ENCODE measurements at places on chromosomes 11 and 22. TPM values are rescaled to one million over a fixed set of nuclear protein-coding genes. Genes with fewer than 3 reads are reported as not detected.
A peak's percentile ranks its signal among the peaks of the same experiment; 100 is the strongest.

ZNF280B gene
- total RNA-seq: 3.1 TPM

GRCh38 chr11:27248576-27249509 lies 114.2 kb downstream of the CCDC34 start:
- DNase-seq: peak; percentile 68

DNA sequence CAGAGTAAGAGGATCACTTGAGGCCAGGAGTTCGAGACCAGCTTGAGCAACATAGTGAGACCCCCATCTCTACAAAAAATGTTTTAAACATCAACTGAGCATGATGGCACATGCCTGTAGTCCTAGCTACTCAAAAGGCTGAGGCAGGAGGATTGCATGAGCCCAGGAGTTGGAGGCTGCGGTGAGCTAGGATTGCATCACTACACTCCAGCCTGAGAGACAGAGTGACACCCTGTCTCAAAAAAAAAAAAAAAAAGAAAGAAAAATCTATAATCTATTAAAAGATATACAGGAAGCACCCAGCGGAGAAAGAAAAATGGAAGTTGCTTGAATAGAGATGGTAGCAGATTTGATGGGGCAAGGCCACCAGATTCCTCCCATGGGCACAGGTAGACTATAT lies 61.8 kb downstream of the FAM83F start:
- DNase-seq: no peak

ARHGAP8 gene
- total RNA-seq: 1.1 TPM

TRIM29 gene
- total RNA-seq: 0.40 TPM

CASP5 gene
- 0.09 TPM for total RNA-seq

C11orf87 gene
- total RNA-seq: 0.09 TPM

GRCh38 chr22:17751596-17751995 lies 22.7 kb downstream of the BID start:
- no peak for DNase-seq

- no peak for DNase-seq
These were observed 21.4 kb upstream of the ACRV1 start for GRCh38 chr11:125701858-125702621.

DNA sequence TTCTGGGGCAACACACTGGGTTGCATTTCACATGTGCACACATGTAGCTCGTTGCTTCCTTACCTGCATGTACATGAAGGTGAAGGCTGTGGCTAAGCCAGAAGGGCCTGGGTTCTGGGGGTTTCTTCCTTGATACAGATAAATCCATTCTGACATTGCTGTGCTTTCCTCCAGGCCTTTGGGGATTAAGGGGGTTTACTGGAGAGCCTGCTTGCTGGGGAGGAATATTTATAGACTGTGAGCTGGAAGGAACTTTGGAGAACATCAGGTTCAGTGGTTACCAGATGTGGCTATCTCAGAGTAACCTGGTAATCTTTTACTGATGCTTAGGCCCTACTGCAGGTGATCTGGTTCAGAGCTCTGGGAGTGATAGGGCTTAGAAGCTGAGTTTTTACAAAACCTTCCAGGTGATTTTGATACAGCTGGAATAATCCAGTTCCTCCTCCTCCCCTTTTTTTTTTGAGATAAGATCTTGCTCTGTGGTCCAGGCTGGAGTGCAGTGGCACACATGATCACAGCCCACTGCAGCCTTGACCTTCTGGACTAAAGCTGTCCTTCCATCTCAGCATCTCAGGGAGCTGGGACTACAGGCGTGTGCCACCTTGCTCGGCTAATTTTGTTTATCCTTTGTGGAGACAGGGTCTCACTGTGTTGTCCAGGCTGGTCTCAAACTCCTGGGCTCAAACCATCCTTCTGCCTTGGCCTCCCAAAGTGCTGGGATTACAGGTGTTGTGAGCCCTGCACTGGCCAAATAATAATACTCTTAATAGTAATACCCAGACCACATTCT lies 19.9 kb downstream of the ACO2 start:
- DNase-seq: no peak

MAP6 gene
- 6.1 TPM for total RNA-seq

DNA sequence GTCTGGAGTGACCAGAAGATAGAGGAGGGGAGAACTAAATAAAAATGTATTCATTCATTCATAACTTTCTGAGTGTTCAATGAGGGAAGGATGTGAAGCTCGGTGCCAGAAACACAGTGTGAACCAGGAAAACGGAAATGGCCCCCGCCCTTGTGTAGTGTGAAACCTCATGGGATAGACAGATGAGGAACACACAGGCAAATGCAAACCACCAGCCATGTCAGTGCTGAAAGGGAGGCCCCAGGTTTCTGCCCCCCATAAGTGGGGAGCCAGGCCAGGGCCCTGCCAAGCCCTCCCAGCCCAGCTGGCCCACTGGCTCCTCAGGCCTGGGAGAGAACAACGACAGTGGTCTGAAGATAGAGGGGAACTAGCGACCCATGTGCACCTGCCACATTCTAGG lies 30.5 kb downstream of the LARGE1 start:
- DNase-seq: peak; percentile 23

DNA sequence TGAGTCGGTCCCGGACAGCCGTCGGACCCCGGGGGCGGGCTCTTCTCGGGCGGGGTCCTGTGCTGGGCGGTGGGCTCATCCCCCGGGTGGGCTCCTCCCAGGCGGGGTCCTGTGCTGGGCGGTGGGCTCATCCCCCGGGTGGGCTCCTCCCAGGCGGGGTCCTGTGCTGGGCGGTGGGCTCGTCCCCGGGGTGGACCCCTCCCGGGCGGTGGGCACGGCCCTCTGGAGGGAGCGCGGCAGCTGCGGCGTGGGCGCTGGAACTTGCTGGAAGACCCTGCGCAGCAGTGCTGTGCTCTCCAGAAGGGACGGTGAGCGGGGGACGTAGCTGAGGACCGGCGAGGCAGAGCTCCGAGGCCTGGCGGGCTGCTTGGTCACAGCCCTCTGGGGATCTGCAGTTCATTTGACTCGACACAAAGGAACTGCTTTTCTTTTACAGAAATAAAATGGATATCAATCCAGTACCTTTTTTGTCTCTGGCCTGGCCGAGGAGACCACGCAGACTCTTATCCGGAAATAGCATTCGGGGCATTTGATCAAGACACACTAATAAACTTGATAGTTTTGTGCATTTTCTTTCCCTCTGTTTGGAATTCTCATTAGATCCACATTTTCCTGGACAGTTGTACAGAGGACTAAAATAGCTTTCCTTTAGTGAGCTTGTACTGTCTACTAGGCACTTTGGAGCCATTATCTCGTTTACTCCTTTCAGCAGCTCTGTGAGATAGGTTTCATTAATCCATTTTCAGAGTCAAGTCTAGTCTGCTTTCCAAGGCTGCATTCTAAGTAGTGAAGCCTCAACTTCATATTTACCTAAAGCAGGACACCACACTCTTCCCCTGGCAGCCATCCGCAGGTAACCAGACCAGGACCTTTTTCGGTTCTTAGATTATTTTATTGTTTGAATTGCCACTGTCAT lies 812 bp downstream of the JAM3 start:
- peak; percentile 83 for DNase-seq

DNA sequence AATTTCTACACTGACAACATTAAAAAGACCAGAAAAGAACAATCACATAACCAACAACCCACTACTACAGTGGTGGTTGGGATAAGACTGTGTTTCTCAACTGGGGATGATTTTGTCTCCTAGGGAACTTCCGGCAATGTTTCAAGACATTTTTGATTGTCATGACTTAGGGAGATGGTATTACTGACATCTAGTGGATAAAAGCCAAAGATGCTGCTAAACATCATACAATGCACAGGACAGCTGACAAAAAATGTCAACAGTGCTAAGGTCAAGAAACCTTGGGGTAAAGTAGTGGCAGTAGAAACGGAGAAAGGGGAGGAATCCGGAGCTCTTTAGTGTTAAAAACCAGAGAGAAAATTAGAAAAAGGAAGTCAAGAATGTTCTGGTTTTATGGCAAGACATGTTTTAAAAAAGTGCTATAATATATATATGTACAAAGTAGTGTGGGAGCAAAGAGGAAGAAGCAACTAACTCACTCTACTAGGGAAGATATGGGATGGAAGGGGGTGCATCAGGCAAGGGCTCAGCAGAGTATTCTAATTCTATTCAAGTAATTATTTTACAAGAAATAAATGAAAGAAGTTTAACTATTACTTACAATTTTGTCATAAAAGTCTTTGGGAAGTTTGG lies 37.2 kb downstream of the CKAP5 start:
- DNase-seq: peak; percentile 22

GAL gene
- total RNA-seq: 0.40 TPM

- DNase-seq: peak; percentile 4
These were observed 1206.3 kb upstream of the CNTN5 start for GRCh38 chr11:97814325-97814959.

- DNase-seq: no peak
These were observed 4.2 kb downstream of the CCND1 start for GRCh38 chr11:69644962-69645675.

TRIM51 gene
- not detected for total RNA-seq

- no peak for DNase-seq
These were observed 31.9 kb downstream of the KCNQ1OT1 start for GRCh38 chr11:2667940-2668339.

DNA sequence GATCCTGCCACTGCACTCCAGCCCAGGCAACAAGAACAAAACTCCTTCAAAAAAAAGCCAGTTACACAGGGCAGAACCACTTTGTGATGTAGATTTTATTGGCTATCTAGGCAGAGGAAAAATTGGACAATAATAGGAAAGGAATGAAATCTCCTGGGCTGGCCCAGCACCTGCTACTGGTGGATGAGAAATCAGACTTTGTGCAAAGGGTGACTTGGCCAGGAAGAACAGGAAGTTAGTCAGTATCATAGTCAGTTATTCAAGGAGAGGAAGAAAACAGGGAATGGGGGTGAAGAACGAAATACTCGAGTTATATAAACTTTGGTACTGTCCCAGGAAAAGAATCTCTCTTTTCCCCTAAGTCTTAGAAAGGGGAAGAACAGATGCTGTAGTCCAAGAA lies 11.0 kb upstream of the SPTBN2 start:
- no peak for DNase-seq

- DNase-seq: no peak
These were observed 11.9 kb upstream of the ARHGAP42 start for GRCh38 chr11:100675115-100675650.

- peak; percentile 22 for DNase-seq
These were observed 2.6 kb downstream of the NELL1 start for GRCh38 chr11:20671856-20672546.

- DNase-seq: no peak
These were observed 23.9 kb upstream of the ARHGAP20 start for GRCh38 chr11:110736171-110736553.

DNA sequence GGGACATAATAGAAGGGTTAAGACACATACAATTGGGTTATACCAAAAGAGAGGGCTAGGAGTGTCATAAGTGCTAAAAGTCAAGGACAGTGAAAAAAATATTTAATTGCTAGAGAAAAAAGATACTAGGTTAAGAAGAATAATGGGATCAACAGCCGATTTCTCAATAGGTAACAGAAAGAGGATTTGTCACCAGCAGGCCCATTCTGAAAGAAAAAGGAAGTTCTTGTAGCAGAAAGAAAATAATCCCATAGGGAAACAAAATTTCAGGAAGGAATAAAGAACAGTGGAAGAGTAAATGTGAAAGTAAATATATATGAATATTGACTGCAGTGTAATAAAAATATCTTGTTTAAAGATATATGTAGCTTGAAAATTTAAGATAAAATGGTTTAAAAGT lies 43.3 kb upstream of the ADORA2A start:
- no peak for DNase-seq

DNA sequence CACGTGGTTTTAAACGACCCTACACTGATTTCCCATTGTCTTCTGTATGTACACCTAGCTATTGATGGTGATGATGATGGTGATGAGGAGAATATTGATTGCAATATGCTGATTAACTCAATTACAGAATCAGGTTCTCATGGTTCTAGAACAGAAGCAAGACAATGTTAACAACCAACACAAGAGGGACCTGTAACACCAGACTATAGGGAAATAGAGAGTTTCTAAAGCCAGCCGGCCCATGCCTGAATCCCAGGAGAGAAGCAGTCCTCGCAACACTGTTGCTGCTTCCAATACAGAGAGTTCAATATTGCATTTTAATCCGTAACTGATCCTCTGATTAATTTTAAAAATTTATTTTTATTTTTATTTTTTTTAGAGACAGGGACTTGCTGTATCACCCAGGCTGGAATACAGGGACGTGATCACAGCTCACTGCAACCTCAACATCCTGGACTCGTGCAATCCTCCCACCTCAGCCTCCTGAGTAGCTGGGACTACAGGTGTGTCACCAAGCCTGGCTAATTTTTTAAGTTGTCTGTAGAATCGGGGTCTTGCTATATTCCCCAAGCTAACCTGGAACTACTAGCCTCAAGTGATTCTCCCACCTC lies 22.2 kb upstream of the UBASH3B start:
- peak; percentile 79 for DNase-seq

- no peak for DNase-seq
These were observed 14.5 kb downstream of the MUC2 start for GRCh38 chr11:1088927-1089737.

GRCh38 chr11:43197379-43197778 lies 114.4 kb upstream of the API5 start:
- no peak for DNase-seq

SAA1 gene
- total RNA-seq: not detected

GRCh38 chr11:19789835-19790710 lies 77.4 kb downstream of the NAV2 start:
- peak; percentile 86 for DNase-seq

GRCh38 chr22:45314054-45314721 lies 4.5 kb downstream of the FAM118A start:
- DNase-seq: no peak

DNA sequence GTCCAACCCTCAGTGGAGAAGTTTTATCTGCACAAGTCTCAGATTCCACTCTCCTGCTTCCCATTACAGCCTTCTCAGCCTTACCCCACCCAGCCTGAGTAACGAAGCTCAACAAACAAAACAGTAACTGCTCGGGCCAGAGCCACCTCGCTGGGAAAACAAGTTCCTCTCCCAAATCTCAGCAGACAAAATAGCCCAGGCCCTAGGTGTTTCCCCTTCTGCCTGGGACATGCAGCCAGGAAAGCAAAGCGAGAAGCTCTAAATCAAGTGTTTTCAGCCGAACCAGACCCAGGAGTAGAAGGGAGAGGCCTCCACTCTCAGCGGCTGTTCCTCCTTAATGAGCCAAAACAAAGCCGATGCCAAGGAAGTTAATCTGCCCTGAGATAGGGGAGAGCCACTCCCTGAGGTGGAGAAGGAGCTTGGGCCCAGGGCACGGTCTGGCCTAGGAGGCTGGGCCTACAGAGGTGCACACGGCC lies 44.0 kb downstream of the LIF start:
- DNase-seq: peak; percentile 86

GRCh38 chr22:19321757-19322156 lies 30.2 kb upstream of the CLTCL1 start:
- DNase-seq: no peak

GPR83 gene
- total RNA-seq: 0.09 TPM

C1QTNF4 gene
- 11.3 TPM for total RNA-seq

PDGFB gene
- 9.7 TPM for total RNA-seq

GRCh38 chr11:116888024-116888423 lies 50.6 kb upstream of the APOA1 start:
- DNase-seq: peak; percentile 82
